ENCODE measurements at places on chromosomes 5 and 9. TPM values are rescaled to one million over a fixed set of nuclear protein-coding genes. Genes with fewer than 3 reads are reported as not detected.

The BHMT gene
- not detected for total RNA-seq

The NR4A3 gene
- 0.10 TPM for total RNA-seq

The MEIKIN gene
- not detected for total RNA-seq

DNA sequence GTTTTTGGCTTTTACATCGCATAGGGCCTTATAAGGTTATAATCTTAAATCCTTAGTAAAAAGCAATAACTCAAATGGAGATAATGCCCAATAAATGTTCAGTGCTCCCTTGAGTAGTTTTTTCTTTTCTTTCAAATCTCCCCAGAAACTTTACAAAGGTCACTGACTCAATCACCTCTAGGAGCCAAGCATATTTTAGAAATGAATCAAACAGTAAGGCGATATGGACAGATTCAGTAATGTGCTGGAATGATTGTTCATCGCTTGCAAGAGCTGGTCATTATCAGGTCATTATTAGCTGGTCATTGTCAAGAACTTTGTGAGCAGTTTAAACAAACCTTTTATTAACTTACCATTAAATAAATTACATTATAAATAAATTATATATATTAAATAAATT lies 130.4 kb upstream of the SLIT3 start:
- no peak for DNase-seq

DNA sequence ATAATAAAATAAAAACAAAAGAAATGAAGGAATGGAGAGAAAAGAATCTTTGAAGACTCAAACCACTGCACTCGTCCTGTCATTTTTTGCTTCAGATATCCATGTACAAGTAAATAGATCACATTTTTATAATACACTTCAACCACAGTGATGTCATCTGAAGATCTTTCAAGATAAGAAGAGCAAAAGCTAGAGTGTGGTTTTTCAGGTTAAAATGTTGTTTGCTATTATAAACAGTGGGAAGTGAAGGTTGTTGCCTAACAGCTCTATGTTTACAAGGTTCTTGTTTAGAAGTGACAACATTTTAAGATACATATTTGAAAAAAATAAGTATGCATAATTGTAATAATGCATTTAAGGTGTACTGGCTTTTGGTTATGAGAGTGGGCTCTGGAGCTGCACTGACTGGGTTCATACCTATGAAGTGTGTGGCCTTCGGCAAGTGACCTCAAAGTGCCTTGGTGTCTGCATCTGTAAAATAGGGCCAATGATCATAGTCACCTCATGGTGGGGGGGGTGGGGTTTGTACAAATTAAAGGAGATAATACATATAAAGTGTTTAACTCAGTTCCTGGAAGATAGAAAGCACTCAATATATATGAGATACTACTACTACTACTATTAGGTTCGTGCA lies 45.5 kb upstream of the IL7R start:
- DNase-seq: peak; percentile 35

All from RPMI7951 (cell line).